ENCODE measurements at places on chromosomes 11 and 22. TPM values are rescaled to one million over a fixed set of nuclear protein-coding genes. Genes with fewer than 3 reads are reported as not detected.

The ABCG4 gene
- 0.55 TPM for total RNA-seq

The ROBO4 gene
- total RNA-seq, result 0.25 TPM

DNA sequence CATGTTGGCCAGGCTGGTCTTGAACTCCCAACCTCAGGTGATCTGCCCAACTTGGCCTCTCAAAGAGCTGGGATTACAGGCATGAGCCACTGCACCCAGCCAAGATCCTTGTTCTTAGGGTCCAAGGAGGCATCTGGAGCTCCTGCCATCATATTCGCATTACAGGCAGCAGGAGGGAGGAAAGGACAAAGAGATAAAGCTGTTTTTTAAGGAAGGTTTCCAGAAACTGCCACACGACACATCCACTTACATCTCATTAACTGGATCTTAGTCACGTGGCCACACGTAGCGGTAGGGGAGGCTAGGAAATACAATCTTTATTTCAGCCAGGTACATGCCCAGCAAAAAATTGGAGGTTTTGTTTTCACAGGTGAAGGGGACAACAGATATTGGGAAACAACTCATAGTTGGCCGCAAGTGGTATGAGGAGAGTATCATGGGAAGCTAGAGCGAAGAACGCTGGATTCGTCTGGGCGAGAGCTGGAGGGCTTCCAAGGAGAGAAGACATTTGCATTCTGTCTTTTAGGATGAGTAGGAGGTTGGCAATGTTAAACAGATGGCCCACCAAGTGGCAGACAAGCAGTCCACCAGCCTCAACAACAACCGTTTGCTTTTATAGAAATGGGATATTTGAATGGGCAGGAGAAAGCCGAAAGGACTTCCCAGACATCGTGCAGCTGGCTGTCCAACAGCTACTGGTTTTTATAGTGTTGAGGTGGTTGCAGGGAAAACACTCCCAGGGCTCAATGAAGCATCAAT is 39.2 kb upstream of the DMC1 start:
- DNase-seq, result no peak

DNA sequence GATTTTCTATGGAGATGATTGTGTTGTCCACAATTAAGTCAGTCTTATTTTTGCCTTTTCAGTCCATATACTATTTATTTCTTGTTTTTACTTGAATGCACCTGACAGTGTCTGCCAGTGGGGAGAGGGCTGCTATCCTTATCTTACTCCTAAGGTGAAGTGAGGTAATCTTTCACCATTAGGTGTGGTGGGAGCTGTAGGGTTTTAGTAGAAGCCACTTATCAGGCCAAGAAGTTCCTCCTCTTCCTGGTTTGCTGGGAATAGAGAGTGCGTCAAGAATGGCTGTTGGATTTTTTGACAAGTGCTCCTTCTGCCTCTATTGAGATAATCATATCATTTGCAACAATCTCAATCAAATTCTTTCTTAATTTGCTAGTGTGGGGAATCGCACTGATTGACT is 108.4 kb downstream of the KCNQ1 start:
- DNase-seq, result no peak

- no peak for DNase-seq
These were observed 8.7 kb upstream of the OR4B1 start for GRCh38 chr11:48207881-48208280.

- DNase-seq, result no peak
These were observed 34.3 kb upstream of the MRPL17 start for GRCh38 chr11:6717426-6717825.

The ST14 gene
- 1.4 TPM for total RNA-seq

The CCDC116 gene
- total RNA-seq, result 0.22 TPM

Measured in astrocyte (in vitro differentiated cells and primary cell).